ENCODE measurements at places on chromosomes 7 and 10.
A peak's percentile ranks its signal among the peaks of the same experiment; 100 is the strongest.

DNA sequence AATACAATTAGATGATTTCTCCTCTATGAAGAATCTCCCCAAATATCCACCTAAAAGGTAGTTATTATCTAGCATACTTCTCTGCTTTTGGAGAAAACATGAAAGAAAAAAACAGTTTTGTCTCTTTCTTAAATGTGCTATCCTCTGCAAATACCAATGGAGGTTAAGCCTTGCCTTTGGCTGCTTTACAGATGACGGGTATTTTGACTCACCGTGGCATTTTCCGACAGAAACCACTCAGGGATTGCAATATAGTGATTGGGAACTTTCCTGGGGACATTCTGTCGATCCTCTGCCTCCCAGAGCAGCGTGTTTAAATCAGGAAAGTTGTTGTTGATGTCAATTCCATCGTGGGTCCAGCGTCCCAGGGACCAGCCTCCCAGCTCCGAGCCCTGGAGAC, 100.6 kb downstream of the GPR26 start:
- no peak for DNase-seq

DNA sequence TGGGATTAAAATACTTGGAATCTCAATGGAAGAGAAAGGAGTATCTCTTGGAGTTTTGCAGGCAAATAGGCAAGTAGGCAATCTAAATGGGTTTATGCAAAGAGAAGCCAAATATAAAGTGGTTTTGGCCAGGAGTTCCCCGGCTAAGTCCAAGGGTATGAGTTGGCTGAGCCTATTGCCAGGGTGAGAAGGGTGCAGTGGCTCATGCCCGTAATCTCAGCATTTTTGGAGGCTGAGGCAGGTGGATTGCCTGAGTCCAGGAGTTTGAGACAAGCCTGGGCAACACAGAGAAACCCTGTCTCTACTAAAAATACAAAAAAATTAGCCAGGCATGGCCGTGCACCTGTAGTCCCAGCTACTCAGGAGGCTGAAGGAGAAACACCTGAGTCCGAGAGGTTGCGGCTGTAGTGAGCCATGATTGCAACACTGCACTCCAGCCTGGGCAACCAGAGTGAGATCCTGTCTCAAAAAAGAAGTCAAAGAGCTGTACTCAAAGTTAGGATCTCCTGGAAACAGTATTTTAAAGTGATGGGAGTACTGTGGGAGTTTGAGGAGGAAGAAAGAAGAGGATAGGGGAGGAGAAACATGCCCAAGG, 130.4 kb upstream of the RAB18 start:
- DNase-seq = no peak

DNA sequence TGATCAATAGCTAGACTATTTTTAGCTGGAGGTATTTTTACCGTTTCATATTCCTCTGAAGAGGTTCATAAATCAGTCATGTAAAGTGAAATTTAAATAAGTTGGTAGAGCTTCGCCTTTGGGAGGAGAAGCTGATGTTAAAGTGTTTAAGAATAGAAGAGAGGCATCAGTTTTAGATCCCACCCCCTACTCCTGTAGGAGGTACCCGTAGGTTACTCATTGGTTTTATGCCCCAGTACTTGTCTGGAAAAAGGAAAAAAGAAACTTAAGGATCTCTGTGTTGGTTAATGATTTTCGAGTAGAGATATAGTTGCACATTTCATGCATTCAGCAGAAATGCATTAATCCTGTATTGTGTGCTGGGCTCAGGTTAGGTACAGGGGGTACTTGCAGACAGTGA, 8.7 kb downstream of the ZNF365 start:
- no peak for DNase-seq

- DNase-seq = no peak
These were observed 354.6 kb upstream of the SHH start for GRCh38 chr7:156166692-156167416.

- no peak for DNase-seq
These were observed 25.5 kb downstream of the GTF2IRD1 start for GRCh38 chr7:74479066-74479781.

- no peak for DNase-seq
These were observed 76.7 kb downstream of the ANK3 start for GRCh38 chr10:60312818-60313588.

DNA sequence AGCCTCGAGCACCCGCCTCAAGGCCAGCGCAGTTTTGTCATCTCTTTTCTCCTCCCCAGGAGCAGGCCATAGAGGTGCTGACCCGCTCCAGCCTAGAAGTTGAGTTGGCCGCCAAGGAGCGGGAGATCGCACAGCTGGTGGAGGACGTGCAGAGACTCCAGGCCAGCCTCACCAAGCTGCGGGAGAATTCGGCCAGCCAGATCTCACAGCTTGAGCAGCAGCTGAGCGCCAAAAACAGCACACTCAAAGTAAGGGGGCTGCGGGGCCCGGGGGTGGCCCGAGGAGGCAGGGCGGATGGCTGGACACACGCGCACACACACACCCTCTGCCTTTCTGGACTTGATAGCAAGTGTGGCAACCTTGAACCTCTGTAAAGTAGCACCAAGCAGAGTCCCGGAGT, 108.3 kb upstream of the SH2B2 start:
- DNase-seq = no peak

- DNase-seq = no peak
These were observed 33.9 kb upstream of the ZNF273 start for GRCh38 chr7:64869121-64869725.

GRCh38 chr7:2278026-2278425, 36.0 kb downstream of the NUDT1 start:
- DNase-seq = no peak

- DNase-seq = no peak
These were observed 351.2 kb downstream of the PHTF2 start for GRCh38 chr7:78149787-78150186.

DNA sequence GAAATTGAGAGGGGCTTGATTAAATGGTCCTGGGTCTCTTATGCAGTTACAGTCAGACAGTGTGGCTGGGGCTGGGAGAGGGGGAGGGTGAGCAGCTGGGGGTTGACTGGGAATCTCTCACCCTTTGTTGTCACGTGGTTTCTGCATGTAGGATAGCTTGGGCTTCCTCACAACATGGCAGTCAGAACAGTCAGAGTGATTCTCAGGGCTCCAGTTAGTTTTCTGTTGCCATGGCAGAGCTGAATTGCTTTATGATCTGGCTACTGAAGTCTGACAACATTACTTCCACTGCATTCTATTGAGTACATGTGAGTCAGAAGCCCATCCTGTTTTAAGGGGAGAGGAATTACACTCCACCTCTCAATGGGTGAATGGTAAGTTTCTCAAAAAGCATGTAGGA, 102.7 kb downstream of the WDR11 start:
- no peak for DNase-seq

DNA sequence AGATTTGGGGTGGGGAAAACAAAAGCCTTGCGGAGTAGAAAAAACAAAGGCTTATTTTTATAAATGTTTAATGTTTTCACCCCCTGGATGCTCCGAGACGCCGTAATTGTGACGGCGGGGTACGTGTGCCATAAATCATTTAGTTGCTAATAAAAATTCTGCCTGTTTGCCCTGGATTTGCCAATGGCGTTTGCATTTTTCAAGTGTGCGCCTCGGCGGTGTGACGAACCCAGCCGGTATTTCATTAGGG, 2.5 kb upstream of the TNRC18 start:
- no peak for DNase-seq

DNA sequence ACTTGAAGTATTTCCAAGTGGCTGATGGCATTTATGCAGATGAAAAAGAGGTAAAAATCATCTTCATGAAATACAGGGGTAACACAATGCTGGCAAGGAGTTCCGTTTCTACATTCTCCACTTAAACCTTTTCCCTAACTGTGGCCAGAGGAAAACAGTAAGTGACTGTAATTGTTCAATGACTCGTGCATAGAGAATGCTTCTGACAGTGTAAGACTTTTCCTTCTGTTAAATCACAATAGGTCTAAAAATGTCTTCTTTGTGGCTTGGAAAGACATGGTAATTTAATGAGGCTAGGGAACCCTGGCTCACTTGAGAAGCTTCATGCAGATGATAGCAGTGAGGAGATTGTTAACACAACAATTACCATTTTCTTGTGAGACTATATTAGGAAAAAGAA, 50.3 kb upstream of the RSU1 start:
- no peak for DNase-seq

GRCh38 chr7:144459635-144460034, 56.1 kb upstream of the NOBOX start:
- DNase-seq = no peak

DNA sequence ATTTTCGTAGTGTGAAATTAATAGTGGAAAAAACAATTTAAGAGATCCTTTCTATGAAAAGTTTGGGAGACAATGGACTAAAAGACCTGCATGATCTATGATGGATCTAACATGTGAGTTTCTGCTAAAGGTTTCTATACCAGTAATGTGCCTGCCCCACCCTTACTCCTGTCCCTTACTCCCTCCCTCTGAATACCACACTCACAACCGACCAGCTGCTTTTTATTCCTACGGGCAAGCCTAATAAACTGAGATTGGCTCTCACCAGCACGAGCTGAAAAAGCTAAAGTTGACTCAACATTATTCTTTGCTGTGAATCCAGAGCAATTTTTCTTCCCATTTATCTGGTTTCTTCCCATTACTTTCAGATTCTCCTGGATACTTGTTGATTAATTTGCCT, 17.8 kb upstream of the REEP3 start:
- no peak for DNase-seq

GRCh38 chr7:8177109-8177933, 84.6 kb downstream of the ICA1 start:
- DNase-seq = no peak

DNA sequence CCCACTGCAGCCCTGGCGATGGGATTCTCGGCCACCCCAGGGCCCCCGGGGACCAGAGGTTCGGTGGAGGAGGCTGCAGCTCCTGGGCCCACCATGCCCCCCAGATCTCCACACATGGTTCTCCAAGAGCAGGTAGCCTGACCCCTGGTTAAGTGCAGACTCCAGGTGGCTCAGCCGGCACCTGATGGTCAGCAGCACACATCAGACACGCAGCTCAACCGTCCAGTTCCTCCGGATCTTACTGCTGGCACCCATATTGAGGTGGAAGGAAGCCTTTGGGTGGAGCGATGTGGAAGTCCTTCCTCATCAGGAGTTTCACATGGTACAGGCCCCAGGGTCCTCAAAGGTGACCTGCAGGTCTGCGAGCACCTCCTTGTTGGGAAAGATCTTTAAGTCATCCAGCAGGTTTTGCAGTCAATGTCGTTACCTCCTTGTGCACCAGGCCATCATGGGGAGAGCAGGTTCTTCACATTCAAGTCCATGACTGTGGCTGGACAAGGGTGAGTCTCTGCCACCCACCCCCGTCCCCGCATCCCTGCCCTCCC, 74.2 kb upstream of the EEPD1 start:
- DNase-seq = no peak

DNA sequence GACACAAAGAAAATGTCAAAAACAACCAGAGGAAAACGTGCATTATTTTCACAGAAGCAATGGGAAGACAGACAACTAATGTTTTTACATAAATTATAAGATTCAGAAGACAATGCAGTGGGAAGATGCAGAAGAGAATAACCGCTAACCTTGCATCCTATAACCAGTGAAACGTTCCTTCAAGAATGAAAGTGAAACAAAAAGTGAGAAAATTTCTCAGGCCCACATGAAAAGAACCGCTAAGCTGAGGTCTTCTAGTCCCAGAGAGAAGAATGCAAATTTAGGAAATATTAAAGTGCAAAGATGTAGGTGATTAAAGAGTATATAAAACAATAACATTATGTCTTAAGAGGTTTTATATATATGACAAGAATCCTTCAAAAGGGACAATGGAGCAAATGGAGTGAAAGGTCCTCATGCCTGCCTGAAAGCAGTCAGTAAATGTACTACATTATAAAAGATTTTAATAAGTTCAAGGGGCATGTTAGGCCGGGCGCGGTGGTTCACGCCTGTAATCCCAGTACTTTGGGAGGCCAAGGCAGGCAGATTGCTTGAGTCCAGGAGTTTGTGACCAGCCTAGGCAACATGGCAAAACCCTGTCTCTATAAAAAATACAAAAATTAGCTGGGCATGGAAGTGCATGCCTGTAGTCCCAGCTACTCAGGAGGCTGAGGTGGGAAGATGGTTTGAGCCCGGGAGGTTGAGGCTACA, 43.1 kb upstream of the DDC start:
- DNase-seq = no peak

- no peak for DNase-seq
These were observed 180.0 kb upstream of the INHBA start for GRCh38 chr7:41882745-41883420.

DNA sequence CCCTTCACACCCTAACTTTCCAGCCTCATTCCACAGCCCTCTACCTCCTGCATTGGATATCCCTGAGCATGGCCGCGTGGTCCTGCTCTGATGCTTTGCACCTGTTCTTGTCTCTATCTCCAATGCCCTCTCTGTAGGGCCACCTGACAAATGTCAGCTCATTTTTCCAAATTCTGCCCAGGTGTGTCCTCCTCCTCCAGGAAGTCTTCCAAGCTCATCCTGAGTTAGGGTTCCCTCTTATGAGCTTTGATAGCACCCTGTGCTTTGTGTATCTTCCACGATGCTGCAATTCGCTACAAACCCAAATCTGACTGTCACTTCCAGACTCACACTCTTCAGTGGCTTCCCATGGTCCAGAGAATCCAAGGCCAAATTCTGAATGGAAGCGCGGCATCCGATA, 14.7 kb upstream of the SLC35B4 start:
- no peak for DNase-seq

DNA sequence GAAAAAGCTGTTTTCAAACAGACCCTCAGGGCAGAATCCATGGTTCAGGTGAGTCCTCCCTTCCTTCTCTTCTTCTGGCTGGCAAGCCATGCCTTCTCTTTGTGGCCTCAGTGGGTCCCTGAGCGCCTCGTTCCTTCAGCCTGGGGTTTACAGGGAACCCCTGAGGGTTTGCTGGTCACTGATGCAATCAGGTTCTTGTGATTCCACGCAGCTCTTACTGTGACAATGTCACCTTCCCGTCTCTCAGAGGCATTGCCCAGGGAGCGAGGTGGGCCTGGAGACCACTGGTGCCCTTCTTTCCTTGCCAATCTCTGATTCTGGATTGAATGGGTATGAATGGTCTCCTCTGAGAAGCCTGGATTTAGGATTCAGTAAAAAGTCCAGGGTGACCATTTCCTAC, 132.2 kb downstream of the ADARB2 start:
- DNase-seq = no peak

DNA sequence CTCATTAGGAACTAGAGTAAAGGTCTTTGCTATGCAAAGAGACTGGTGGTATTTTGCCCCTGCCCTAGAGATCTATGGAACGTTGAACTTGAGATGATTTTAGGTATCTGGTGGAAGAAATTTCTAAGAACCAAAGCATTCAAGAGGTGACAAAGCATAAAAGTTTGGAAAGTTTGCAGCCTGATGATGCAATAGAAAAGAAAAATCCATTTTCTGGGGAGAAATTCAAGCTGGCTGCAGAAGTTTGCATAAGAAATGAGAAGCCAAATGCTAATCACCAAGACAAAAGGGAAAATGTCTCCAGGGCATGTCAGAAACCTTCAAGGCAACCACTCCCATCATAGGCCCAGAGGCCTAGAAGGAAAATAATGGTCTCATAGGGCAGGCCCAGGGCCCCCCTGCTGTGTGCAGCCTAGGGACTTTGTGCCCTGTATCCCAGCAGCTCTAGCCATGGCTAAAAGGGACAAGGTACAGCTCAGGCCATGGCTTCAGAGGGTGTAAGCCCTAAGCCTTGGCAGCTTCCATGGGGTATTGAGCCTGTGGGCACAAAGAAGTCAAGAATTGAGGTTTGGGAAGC, 16.5 kb downstream of the TFPI2 start:
- DNase-seq = no peak

GRCh38 chr10:6171881-6172695, 30.6 kb upstream of the PFKFB3 start:
- peak; percentile 47 for DNase-seq
